Activated CD4-positive, alpha-beta T cell treated with anti-CD3 and anti-CD28 coated beads, Interleukin-2, amount 10 ng/mL, durations not matched to agents 7 days and 5 days (primary cell): ENCODE measurements at places on chromosomes 3 and 15. TPM values are rescaled to one million over a fixed set of nuclear protein-coding genes. Genes with fewer than 3 reads are reported as not detected.

MUC20 gene
- total RNA-seq = 1.2 TPM

USP19 gene
- 63.5 TPM for total RNA-seq

CCNL1 gene
- 258 TPM for total RNA-seq

UMPS gene
- total RNA-seq = 27.8 TPM

ADCY5 gene
- total RNA-seq = not detected

NTRK3 gene
- not detected for total RNA-seq

ZMYND10 gene
- total RNA-seq = 3.6 TPM

CPNE9 gene
- not detected for total RNA-seq

SLC9A9 gene
- 13.8 TPM for total RNA-seq

DCLK3 gene
- total RNA-seq = not detected

SIN3A gene
- total RNA-seq = 106 TPM

SPTSSB gene
- total RNA-seq = not detected

AADACL2 gene
- total RNA-seq = not detected

DAPK2 gene
- total RNA-seq = 0.83 TPM

FETUB gene
- not detected for total RNA-seq

STRIT1 gene
- total RNA-seq = not detected

TMCO5A gene
- not detected for total RNA-seq

CASR gene
- total RNA-seq = not detected

GCSAM gene
- total RNA-seq = 9.9 TPM

TMEM62 gene
- total RNA-seq = 15.3 TPM

KLF15 gene
- not detected for total RNA-seq

SERPINI2 gene
- not detected for total RNA-seq

TMEM108 gene
- not detected for total RNA-seq

OIP5 gene
- total RNA-seq = 18.9 TPM

ISLR2 gene
- total RNA-seq = not detected

ZNF80 gene
- total RNA-seq = 0.10 TPM

CPB1 gene
- total RNA-seq = not detected

CAPN7 gene
- total RNA-seq = 25.0 TPM

C3orf20 gene
- total RNA-seq = not detected

TNFAIP8L3 gene
- not detected for total RNA-seq

LRRK1 gene
- 0.45 TPM for total RNA-seq

DAG1 gene
- 18.1 TPM for total RNA-seq

FBXO40 gene
- not detected for total RNA-seq

WDR72 gene
- not detected for total RNA-seq

PRSS50 gene
- not detected for total RNA-seq

SLC2A2 gene
- total RNA-seq = not detected

CISH gene
- total RNA-seq = 308 TPM

CHRM5 gene
- not detected for total RNA-seq

JMJD7 gene
- 28.4 TPM for total RNA-seq

CD200 gene
- 4.0 TPM for total RNA-seq

CERS3 gene
- total RNA-seq = 0.60 TPM

SPTBN5 gene
- 1.5 TPM for total RNA-seq

GOLGA6B gene
- not detected for total RNA-seq

NR1I2 gene
- total RNA-seq = not detected

ST8SIA2 gene
- not detected for total RNA-seq

NUP210 gene
- 204 TPM for total RNA-seq

B4GALT4 gene
- 16.5 TPM for total RNA-seq

CCDC39 gene
- total RNA-seq = not detected

ECE2 gene
- total RNA-seq = not detected

SYNPR gene
- not detected for total RNA-seq

CCR3 gene
- total RNA-seq = not detected

NRROS gene
- 36.6 TPM for total RNA-seq
